ENCODE measurements at places on chromosomes 4 and X. TPM values are rescaled to one million over a fixed set of nuclear protein-coding genes. Genes with fewer than 3 reads are reported as not detected.

- DNase-seq: no peak
These were observed 18.8 kb upstream of the OTUD4 start for GRCh38 chr4:145199051-145199716.

DNA sequence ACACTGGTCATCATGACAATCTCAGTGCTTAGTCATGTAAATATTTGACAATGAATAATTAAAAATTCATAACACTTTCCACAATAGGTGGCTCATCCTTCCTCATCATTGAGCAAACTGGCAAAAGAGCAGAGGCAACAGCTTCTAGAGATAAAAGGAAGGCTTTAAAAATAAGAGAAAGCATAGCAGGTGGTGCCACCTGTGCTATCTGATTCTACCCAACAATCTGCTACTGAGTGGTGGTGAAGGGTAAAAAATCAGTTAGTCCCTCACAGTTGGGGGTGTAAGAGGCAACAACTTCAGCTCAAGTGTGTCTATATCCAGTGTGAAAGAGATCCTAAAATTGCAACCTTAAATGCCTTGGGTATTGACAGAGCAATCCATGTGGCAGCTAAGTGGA, 280.1 kb upstream of the PPARGC1A start:
- DNase-seq: no peak

DNA sequence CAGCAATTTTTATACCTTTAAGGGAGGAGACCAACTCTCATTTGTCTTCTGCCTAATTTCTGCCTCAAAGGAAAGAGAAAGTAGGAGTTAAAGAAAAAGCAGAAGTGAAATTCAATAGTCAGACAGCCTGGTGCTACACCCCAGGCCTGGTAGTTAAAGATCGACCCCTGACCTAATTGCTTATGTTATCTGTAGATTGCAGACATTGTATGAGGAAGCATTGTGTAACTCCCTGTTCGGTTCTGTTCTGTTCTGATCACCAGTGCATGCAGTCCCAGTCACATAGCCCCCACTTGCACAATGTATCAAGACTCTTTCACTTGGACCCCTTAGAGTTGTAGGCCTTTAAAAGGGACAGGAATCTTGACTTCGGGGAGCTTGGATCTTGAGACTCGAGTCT, 335.9 kb upstream of the AR start:
- DNase-seq: no peak

Gene SPANXA2
- total RNA-seq: not detected

DNA sequence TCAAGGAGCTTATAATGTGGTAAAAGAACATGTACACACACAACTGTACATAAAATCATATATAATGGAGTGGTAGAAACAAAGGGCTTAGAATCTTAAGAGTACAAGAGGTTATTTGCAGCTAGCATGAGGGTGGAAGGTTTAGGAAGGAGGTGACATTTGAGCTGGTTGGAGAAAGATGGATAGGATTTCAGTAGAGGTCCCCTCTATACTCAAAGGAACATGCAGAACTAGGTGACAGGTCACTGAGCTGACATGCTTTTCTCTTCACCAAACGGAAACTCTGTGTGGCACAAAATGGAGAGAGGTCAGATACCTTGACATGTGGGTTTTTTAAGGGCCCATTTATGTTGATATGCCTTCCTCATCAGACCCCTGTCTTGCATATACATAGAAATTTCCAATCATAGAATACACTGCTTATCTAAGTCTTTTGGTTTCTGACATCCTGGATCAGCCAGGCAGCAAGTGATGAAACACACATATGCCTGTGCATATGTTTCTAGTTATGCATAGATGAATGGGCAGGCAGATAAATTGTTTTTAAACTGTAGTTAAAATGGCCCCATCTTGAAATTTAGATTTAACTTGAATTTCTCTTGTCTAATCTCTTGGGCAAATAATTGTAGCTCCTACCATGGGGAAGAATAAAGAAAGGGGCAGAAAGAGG, 29.3 kb downstream of the CLCN5 start:
- no peak for DNase-seq

GRCh38 chr4:186561748-186562147, 6.4 kb upstream of the MTNR1A start:
- no peak for DNase-seq

Data from lower leg skin (tissue), 4 donors.